ENCODE measurements at places on chromosomes 5 and 9.

- no peak for DNase-seq
These were observed 49.7 kb downstream of the PHAX start for GRCh38 chr5:126650463-126650862.

GRCh38 chr5:151733358-151734063, 24.9 kb downstream of the ATOX1 start:
- no peak for DNase-seq

GRCh38 chr9:117304549-117304948, 110.3 kb downstream of the ASTN2 start:
- no peak for DNase-seq

DNA sequence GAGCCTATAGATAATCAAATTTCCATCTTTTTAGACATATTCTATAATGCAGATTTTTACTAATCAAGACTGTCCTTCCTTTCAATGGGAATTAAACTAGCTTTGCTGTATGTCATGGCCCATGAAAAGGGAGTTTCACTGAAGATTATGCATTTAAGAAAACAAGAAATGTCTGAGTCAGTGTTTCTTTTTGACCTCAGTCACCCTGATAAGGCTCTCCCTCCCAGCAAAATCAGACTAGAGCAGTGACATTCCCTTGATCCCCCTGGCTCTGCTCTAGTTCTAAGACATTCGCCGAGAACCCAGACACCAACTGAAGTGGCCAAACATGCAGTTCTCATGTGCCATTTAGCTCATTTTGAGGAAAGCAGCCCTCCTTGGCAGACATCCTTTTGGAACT, 442.0 kb downstream of the ACTL7B start:
- no peak for DNase-seq

DNA sequence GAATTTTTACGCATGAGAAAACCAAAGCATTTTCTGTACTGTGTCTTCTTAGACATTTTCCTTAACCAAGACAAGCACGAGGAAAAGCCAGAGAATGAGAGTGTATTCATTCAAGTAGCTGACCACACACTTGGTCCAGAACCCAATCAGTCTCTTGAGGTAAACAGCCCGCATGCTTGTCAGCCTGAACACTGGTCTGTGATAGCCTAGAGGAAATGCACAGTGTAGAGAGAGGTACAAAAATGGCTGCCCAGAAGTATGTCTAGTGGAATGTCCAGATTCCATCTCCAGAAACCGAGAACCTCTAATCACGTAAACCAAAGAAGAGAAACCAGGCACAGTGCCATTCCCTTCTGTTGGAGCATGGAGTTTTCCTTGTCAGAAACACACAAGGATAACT, 80.0 kb upstream of the SNX2 start:
- no peak for DNase-seq

DNA sequence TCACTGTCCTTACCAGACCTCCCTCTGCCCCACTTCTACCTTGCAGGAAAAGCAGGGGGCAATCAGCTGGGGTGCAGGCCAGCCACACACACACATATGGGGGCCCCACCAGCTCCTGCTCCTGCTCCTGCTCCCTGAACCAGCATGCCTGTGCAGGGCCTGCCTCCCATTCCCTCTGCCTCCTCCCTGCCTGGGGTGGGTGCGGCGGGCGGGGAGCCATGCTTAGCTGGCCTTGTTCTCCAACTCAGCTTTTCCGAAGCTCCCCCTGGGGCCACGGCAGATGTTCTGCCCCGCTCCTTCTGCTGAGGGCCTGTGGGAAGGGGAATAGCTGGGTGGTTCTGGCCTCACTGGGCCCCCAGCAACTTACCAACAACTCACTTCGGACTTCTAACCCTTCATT, 89.8 kb downstream of the ZNF354C start:
- DNase-seq: no peak

GRCh38 chr5:73844165-73844564, 218.2 kb downstream of the ARHGEF28 start:
- no peak for DNase-seq

DNA sequence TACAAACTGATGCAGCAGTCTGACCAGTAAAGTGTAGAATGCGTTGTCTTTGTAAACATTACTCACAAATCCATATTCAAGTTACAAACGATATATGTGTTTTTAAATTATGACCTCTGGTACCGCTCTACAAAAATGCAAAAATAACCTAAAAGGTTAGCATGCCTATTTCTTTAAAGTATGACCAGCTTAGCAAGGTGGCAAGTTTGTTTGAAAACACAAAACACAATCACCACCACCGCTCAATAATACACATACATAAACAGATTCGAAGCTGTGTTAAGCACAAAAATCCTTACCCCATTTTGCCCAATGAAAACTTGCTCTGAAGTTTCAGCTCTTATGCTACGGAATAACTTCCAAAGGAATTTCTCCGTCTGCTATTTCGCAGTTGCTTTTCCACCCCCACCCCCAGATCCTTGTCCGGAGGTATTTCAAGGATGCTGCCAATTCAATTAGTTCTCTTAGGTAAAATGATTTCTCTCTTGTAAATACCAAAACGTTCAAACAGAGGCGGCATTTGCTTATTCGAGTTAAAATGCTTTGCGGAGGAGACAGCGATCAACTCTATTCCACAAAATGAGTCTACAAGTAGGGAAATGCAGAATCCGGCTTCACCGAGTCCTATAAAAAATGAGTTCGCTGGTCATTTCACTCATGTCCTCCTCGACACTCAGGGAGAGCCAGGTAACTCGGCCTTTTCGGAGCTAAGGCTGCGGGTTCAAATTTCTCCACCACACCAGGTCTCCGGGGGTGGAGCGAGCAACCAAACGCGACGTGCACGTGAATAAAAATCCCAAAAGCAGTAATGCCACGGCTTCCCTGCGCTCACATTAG, 1.2 kb downstream of the HOMER1 start:
- no peak for DNase-seq

DNA sequence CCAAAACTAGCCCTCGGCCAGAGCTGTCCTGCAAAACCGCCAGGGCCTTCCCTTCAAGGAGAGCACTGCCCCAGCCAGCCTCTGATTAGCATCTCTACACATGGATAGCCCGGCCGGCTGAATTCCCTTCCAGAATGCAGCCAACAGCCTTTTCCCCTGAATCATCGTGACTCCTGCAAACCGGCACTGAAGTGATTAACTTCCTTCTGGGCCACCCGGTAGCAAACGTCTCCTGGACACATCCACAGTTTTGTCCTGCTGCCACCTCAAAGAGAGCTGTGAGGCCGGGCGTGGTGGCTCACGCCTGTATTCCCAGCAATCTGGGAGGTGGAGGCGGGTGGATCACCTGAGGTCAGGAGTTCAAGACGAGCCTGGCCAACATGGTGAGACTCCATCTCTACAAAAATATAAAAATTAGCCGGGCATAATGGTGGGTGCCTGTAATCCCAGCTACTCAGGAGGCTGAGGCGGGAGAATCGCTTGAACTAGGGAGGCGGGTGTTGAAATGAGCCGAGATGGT, 21.1 kb upstream of the EEIG1 start:
- DNase-seq: no peak

DNA sequence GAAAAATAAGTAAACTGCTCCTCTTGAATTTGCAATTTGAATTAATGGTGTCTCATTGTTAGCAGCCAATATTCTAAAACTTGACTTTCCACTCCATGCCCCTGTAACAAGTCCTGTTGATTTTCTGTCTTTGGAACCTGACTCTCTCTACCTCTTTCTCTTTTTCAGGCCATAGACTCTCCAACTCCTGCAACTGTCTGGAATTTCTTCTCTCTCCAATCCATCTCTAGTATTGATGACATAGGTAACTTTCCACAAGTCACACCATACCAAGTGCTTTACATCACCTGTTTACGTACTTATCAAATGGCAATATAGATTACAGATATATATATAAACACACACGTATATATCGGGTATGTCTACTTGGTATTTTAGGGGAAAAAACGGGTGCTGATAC, 923 bp downstream of the C5orf34 start:
- no peak for DNase-seq

- no peak for DNase-seq
These were observed 379.7 kb downstream of the TMEM38B start for GRCh38 chr9:106074006-106074405.

DNA sequence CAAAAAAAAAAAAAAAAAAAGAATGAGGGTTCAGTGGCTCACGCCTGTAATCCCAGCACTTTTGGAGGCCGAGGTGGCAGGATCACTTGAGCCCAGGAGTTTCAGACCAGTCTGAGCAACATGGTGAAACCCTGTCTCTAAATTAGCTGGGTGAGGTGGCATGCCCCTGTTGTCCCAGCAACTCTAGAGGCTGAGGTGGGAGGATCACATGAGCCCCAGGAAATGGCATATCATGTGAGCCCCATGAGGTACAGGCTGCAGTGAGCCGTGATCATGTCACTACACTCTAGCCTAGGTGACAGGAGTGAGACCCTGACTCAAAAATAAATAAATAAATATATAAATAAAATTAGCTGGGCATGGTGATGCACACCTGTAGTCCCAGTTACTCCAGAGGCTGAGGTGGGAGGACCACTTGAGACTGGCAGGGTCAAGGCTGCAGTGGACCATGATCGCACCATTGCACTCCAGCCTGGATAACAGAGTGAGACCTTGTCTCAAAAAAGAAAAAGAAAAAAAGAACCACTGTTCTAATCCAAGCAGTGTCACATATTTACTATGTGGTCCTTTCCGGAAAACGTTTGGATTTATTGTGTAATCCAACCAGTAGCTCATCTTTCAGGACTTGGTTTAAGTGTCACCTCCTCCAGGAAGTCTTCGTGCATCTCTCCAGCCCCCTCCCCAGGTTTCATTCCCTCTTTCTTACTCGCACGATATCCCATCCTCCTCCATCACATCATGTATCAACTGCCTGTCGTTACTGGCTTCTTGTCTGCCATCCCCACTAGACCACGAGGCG, 12.3 kb upstream of the SPOUT1 start:
- DNase-seq: no peak

GRCh38 chr9:130780865-130781504, 54.1 kb upstream of the ABL1 start:
- no peak for DNase-seq

- DNase-seq: no peak
These were observed 29.3 kb downstream of the MOCS2 start for GRCh38 chr5:53080271-53080670.

DNA sequence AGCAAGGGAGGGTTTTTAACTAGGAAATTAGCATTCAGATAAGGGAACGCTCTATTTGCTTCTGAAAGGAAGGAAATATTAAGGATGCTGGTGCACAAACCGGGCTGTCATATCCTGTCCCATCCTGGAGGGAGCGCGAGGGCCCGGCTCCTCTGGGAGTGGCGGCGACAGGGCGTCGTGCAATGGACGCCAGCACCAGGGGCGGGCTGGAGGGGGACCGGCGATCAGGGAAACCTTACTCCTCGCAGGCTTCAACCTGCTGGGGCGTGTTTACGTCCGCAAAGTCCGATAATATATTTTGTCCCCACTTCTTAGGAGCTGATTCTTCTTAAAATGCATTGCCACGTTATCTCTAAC, 197.1 kb upstream of the TBCA start:
- DNase-seq: no peak

DNA sequence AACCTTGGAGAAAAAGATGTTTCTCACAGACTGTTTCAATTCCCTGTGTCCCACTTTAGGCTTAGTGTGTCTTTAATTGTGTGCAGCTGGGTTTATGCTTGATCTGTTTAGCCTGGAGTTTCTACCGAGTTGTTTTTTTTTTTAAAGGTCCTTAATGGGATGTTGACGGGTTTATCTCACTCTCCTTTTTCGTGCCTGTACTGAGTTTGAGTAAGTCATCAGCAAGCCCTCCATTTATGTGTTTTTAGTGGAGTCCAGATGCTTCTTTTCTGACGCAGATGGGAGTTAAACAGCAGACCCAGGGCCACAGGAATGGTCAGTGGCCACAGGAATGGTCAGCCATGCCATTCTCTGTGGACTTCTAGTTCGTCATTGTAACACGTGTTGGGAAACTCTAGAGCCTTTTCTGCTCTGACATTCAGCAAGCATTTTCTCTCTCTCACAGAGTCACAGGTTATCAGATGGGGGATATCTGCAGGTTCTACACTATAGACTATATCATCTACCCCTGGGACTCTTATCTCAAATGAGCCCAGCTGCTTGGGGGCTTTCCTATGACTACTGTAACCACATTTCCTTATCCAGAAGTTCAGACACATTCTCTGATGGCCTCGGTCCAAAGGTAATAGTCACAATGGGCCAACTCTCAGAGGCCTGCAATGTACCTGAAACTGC, 190.5 kb downstream of the TTLL11 start:
- DNase-seq: no peak

- no peak for DNase-seq
These were observed 68.9 kb upstream of the PITX1 start for GRCh38 chr5:135102716-135103574.

DNA sequence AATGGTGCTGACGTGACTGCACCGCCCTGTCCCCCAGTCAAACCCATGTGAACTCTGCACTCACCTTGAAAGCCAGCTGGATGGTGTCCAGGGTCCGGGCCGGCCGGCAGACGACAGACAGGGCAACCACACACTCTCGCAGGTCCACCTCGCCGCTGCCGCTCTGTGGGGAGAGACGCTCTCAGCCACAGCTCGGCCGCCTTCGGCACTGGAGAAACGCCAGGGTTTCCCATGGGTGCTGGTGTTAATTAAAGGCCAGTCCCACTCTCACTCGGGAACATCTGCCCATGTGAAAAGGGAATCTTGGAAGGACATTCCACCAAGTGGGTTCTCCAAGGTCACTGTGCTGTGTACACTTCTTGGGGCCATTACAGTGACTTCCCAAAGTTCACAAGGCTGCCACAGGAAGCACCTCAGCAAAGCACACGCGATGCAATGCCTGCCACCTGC, 25.5 kb upstream of the SLC6A3 start:
- DNase-seq: peak; percentile 54

DNA sequence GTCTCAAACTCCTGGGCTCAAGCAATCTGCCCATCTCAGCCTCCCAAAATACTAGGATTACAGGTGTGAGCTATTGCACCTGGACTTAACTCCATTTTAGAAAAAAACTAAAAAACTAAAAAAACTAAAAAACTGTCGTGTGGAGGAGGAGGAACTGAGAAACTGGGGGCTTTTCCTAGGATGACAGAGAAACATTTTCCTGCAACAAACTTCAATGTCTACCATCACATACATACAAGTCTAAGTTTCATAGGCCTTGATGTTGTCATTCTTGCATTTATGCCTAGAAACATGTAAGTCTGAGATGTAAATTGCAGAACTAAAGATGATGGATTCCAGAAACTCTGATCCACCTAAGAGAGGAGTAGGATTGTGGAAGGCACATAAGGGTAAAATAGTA, 556.8 kb downstream of the RAB3C start:
- DNase-seq: no peak

DNA sequence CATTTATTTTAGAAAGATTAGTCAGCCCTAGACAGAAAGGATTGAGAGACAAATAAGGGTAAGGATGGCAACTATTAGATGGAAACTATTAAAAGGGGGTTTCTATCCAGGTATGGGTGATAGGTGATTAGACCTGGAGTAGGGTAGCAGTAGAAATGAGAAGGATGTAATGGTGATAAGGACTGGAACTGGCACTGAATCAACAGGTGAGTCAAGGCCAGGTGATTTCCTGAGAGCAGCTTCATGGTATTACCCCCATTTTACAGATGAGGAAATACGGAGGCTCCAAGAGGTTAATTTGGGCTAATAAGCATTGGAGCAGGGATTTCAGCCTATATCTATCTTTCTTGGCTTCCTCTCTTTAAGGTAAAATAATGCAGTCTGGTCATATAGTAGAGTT, 55.7 kb downstream of the CAST start:
- no peak for DNase-seq

GRCh38 chr9:14961372-14962068, 51.3 kb upstream of the FREM1 start:
- DNase-seq: no peak
